CD4-positive, alpha-beta memory T cell (primary cell): ENCODE measurements at places on chromosomes 12 and 14. TPM values are rescaled to one million over a fixed set of nuclear protein-coding genes. Genes with fewer than 3 reads are reported as not detected.

The PMCH gene
- not detected for polyA plus RNA-seq

The SMCO2 gene
- not detected for polyA plus RNA-seq

The ESRRB gene
- polyA plus RNA-seq, result not detected

The IL31 gene
- polyA plus RNA-seq, result not detected

DNA sequence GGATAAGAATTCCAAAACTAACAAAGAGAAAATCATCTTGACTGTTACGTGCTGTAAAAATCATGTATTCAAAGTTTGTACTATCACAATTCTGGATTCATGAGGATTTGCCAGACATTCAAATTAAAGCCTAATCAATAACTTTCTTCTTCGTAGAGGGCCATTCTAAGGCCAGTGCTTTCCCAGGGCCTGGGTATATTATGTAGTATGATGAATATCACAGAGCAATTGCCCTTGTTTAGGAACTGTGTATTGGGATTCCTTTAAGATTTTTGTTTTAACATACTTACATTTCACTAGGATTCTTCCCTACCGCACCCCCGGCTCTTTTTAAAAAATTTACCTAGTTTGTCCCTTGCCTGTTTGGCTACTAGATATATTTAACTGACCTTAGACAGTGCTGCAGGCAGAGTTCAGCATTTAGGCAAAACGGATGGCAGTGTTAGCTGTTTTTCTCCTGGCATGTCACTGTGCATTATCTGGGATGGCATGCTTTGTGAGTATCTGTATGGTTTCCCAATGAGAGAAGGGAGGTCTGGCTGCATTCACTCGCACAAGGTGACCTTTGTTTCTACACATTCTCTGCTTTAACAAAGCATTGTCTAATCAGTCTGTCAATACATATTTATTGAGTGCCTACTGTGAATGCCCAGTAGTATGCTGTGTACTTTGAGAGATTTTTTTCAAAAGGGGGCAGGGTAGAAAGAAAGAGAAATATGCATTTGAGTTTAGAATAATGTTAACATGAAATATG lies 63.3 kb downstream of the ERC1 start:
- H3K4me1 ChIP-seq, result no peaks in the 10 kb centered on the region
- H3K4me3 ChIP-seq, result no peak overlapping the region
- DNase-seq, result no peak

GRCh38 chr12:60501124-60501729 lies 905.4 kb downstream of the SLC16A7 start:
- no peak overlapping the region for H3K4me3 ChIP-seq
- no peaks in the 10 kb centered on the region for H3K27me3 ChIP-seq
- no peak for DNase-seq
- H3K36me3 ChIP-seq, result no peaks in the 10 kb centered on the region
- H3K4me1 ChIP-seq, result no peaks in the 10 kb centered on the region

DNA sequence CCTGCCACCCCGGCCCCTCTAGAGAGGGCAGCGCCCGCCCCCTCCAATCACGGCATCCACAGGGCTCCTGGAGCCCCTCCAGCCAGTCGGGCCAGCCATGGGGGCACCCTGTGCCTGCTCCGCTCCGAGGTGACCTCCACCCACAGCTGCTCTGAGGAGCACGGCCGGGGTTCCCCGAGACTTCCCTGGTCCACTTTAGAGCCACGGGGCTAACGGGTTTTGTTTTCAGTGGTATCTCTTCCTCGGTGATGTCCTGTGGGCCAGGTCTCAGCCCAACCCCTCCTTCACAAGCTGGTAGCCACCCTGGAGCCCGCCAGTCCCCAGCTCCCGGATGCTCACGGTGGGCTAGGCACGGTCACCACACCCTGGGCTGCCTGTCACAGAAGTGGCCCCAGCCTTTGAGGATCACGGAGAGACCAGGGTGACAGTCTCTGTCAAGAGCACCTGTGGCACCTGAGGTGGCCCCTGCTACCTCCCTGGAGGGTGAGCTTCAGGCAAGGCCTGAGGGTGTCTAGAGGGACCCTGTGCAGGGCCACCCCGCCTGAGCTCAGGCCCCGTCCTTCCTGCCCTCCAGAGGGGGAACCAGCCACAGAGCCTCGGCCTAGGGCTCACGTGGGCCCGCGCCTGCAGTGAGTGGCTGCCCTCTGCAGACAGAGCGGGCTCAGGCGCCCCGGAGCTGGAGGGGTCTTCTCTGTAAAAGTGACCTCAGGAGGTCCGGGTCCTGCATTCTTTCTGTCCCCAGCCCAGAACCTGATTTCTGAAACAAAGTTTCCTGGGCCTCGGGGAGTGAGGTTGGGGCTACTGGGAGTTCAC lies 146.0 kb upstream of the C14orf180 start:
- H3K4me1 ChIP-seq, result no peaks in the 10 kb centered on the region
- H3K36me3 ChIP-seq, result no peaks in the 10 kb centered on the region
- no peak overlapping the region for H3K27ac ChIP-seq

DNA sequence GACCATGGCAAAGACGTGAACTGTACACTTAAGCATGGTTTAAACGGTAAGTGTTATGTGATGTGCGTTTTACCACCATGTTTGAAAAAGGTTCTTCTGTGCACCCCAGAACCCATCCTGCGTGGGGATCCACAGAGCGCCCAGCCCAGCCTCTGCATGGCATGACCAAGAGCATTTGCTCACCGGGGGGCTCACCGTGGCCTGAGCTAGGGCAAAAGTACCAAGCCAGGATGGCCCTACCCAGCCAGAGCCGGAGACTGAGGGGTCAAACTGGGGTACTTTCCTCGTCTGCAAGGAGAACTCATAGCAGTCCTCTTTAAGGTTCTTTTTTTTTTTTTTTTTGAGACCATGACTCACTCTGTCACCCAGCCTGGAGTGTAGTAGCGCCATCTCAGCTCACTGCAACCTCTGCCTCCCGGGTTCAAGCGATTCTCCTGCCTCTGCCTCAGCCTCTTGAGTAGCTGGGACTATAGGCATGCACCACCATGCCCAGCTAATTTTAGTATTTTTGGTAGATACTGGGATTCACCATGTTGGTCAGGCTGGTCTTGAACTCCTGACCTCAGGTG lies 16.4 kb upstream of the ANKRD9 start:
- H3K36me3 ChIP-seq, result no peaks in the 10 kb centered on the region
- no peaks in the 10 kb centered on the region for H3K27me3 ChIP-seq
- DNase-seq, result no peak
- no peak overlapping the region for H3K27ac ChIP-seq
- no peak overlapping the region for H3K4me3 ChIP-seq
- peaks cover 27% of the 10 kb centered on the region for H3K4me1 ChIP-seq

DNA sequence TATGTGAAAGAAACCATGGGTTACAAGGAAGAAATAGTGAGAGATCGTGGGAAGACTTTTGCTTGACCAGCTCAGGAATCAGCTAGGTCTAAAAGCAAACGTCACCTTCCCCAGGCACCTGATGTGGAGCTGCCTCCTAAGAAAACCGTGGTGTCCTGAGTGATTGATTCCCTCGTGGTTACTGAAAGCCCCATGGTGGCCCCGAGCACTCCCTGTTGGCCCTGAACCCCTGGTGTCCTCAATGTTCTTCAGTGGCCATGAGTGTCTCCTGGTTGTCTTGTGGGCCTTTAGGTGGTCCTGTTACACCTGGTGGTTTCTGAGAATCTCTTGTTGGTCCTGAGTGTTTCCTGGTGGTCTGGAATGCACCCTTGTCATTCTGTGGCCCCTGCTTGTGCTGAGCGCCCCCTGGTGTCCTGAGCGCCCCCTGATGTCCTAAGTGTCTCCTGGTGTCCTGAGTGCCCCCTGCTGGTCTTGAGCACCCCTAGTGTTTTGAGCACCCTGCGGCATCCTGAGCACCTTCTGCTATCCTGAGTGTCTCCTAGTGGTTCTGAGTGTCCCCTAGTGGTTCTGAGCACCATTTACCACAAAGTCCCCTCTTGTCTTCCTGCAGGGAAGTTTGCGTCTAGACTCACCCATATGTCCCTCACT lies 518.7 kb downstream of the TMEM121 start:
- H3K4me1 ChIP-seq, result no peaks in the 10 kb centered on the region
- no peak overlapping the region for H3K27ac ChIP-seq
- no peak overlapping the region for H3K4me3 ChIP-seq
- H3K36me3 ChIP-seq, result no peaks in the 10 kb centered on the region

- H3K27ac ChIP-seq, result no peak overlapping the region
- no peaks in the 10 kb centered on the region for H3K27me3 ChIP-seq
- H3K4me3 ChIP-seq, result no peak overlapping the region
- no peaks in the 10 kb centered on the region for H3K4me1 ChIP-seq
- DNase-seq, result no peak
Observed at GRCh38 chr14:99892406-99892805, 99.2 kb downstream of the EML1 start.

GRCh38 chr14:21268617-21269251 lies 508 bp downstream of the HNRNPC start:
- no peaks in the 10 kb centered on the region for H3K27me3 ChIP-seq
- peaks cover 13% of the 10 kb centered on the region for H3K36me3 ChIP-seq
- DNase-seq, result peak; percentile 44
- peak overlapping the region; percentile 99 for H3K4me3 ChIP-seq
- H3K4me1 ChIP-seq, result peaks cover 55% of the 10 kb centered on the region
- H3K27ac ChIP-seq, result peak overlapping the region; percentile 98

DNA sequence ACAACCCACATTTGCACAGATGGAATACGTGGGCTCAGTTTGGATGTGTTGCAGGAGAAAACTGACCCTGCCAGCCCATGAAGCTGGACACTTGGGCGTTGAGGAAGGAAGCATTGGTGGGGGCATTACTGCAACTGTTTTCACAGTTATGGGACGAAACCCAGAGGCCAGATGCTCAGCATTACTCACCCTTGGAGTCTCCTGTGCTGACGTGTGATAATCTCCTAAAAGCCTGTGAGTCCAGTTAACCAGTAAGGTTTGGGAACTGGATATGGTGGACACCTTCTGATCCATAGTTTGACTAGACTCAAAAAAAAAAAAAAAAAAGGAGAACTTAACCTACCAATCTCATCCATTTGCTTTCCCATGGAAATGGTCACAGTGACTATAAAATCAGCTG lies 52.8 kb upstream of the EGLN3 start:
- H3K36me3 ChIP-seq, result no peaks in the 10 kb centered on the region
- no peak overlapping the region for H3K27ac ChIP-seq
- no peaks in the 10 kb centered on the region for H3K4me1 ChIP-seq
- no peak overlapping the region for H3K4me3 ChIP-seq
- no peaks in the 10 kb centered on the region for H3K27me3 ChIP-seq
- no peak for DNase-seq

GRCh38 chr14:87411370-87411769 lies 581.6 kb downstream of the GALC start:
- no peak for DNase-seq
- H3K4me1 ChIP-seq, result no peaks in the 10 kb centered on the region
- H3K27me3 ChIP-seq, result no peaks in the 10 kb centered on the region
- H3K4me3 ChIP-seq, result no peak overlapping the region
- no peak overlapping the region for H3K27ac ChIP-seq

GRCh38 chr12:42161529-42161928 lies 16.9 kb upstream of the GXYLT1 start:
- H3K36me3 ChIP-seq, result no peaks in the 10 kb centered on the region
- H3K27me3 ChIP-seq, result no peaks in the 10 kb centered on the region
- no peak for DNase-seq
- H3K4me1 ChIP-seq, result no peaks in the 10 kb centered on the region
- H3K27ac ChIP-seq, result no peak overlapping the region
- H3K4me3 ChIP-seq, result no peak overlapping the region

DNA sequence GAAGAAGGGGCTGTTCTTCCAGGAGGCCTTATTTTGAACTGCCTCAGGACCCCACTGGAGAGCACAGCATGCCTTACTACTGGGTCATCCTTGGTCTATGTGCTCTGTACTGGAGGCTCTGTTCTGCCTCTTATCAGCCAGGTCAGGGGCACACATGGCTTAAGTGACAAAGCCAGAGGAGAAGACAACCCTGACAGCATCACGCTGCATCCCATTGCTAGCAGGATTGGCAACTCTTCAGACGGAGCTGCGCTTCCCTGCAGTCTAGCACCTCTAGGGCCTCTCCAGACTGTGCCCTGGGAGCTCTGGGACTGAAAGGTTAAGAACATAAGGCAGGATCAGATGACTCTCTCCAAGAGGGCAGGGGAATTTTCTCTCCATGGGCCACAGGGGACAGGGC lies 17.3 kb upstream of the TIGAR start:
- H3K36me3 ChIP-seq, result peaks cover 80% of the 10 kb centered on the region
- no peak overlapping the region for H3K4me3 ChIP-seq
- H3K4me1 ChIP-seq, result no peaks in the 10 kb centered on the region
- no peaks in the 10 kb centered on the region for H3K27me3 ChIP-seq
- DNase-seq, result no peak
